NCI-H774 (cell line): ENCODE measurements at places on chromosomes 3 and 15.

DNA sequence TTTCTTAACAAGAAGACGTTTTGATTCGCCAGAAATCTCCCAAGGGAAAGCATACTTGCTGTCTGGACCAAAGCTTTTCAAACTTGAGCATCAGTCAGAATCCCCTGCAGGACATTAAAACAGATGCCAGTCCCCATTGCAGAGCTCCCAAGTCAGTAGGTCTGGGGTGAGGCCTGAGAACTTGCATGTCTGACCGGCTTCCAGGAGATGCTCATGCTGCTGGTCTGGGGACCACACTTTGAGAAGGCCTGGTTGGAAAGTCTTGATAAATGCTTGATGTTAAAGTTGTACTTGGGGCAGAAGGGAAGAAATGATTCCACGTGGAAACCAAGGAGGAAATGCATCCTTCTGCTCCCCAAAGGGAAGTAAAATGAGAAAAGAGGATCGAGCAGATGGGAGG is 24.3 kb upstream of the CAV3 start:
- DNase-seq = no peak

- no peak for DNase-seq
Observed at GRCh38 chr3:26422415-26422814, 200.2 kb upstream of the LRRC3B start.

- DNase-seq = no peak
Observed at GRCh38 chr3:141411251-141411771, 43.0 kb downstream of the ZBTB38 start.

DNA sequence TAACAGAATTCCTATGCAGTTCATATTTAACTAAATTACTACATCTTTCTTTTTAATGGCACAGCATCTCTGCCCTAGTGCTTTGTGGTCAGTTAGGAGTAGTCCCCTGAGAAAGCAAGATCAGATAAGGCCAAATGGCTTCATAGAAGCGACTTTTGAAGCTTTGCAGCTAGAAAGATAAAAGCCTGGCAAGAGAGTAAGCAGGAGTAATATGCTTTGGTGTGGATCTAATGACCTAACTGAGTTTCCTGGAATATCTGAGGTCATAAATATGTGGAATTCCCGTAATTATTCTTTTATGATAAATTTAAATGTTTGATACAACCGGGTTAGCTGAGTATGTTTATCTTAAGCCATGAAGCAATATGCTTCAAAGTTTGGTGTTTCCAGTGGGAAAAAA is 374.9 kb upstream of the LRRC3B start:
- DNase-seq = no peak

DNA sequence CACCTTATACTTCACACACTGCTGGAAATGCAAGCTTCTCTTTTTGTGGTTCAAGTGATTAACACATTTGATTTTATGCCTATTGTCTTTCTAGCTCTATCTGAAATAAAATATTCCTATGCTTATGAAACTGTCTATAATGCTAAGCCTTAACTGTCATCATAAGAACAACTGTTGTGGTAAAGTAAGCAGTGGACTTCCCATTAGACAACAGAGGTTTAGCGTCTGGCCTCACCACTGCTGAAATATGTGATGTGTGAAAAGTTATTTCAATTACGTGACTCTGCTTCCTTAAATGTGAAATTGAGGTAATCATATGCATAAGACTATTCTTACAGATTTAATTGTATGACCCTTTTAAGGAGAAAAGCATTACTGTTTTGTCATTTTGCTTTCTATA is 140.2 kb upstream of the LYSMD4 start:
- DNase-seq = no peak

DNA sequence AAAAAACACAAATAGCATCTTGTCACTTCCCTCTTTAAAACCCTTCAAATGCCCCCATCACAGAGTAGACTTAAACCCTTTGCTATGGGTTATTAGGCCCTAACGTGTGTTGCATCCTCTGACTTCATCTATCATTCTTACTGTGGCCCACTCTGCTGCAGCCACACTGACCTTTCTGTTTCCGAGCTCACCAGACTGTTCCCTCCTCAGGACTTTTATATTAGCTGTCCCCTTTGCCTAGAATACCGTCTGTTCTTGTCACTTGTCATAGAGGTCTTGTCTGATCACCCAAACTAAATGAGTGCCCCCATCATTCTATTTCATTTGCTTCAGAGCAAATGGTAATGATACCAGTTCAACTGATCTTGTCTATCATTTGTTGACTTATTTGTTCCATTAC is 877 bp upstream of the FEM1B start:
- no peak for DNase-seq

GRCh38 chr3:145807990-145808389 is 353.0 kb downstream of the PLOD2 start:
- DNase-seq = no peak

DNA sequence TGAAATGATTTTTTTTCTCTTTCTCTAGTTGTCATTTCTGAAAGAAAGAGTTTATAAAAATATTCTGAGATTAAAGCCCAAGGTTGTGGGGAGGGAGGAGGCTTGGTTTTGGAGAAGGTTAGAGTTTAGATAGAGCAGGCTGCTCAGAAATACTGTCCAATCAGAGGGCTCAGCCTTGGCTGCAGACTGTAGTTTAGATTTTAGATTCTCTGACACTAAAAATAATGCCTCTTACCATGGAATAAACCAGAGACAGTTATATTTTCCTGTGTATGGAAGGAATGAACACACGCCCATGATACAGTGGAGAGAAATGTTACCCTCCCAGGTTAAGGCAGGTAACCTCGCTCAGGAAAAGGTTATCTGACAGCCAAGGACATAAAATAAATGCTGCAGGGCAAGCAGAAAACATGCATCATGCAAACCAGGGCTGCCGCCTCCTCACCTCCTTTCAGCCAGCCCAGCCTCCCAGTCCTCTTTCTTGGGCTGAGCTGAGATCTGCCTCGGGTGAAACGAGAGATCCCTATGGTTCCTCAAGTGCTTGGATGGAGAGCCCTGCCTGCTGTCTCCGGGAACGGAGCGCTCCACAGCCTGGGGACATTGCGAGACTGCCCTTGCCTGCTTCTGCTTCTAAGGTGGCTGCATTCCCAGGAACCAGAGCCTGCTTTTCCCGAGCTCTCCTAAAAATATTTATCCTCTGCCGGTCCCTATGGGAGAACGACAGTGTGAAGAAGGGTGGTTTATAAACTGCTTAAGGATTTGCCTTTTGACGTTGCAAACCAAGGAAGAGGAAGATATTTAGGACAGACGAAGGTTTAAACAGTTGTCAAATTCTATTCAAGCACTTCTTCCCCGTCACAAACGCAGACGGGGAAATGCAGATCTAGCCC is 848 bp downstream of the NCEH1 start:
- no peak for DNase-seq

DNA sequence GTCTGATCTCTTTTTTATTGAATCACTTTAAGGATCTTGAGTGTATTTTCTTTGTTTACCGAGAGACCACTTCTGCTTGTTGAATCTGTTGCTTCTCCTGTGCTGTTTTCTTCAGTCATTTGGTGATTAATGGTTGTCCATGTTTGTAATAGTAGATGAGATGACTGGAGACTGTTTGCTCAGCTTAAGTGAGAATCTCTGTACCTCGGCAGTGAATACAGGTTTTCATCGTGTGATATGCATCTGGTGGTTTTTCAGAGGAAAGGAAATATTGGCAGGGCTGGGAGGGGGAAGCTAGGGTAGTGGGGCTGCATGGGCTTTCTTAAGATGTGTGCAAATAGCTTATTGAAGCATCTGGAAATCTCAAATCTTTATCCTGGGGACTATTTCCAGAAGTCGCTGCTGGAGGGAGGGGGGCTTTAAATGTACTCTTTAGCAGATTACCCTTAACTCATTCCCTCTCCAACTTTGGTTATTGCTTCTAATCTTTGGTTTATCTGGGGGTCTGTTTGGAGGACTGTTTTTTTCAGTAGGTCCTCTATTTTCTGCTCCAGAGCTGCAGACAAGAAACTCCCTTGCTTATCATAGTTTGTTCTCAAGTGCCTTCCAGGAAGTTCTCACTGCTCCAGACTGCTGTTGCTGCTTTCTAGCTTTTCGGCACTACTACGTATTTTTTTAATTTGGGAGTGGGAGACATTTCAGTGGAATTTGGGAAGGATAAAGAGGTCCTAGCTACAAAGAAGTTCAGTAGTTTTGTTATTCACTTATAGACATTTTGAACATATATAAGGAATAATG is 19.4 kb downstream of the CMTM8 start:
- no peak for DNase-seq

- no peak for DNase-seq
Observed at GRCh38 chr3:48877671-48878070, 21.0 kb downstream of the SLC25A20 start.

GRCh38 chr15:67093504-67093862 is 28.1 kb downstream of the SMAD3 start:
- DNase-seq = no peak

GRCh38 chr3:33722626-33723370 is 4.7 kb upstream of the CLASP2 start:
- no peak for DNase-seq

DNA sequence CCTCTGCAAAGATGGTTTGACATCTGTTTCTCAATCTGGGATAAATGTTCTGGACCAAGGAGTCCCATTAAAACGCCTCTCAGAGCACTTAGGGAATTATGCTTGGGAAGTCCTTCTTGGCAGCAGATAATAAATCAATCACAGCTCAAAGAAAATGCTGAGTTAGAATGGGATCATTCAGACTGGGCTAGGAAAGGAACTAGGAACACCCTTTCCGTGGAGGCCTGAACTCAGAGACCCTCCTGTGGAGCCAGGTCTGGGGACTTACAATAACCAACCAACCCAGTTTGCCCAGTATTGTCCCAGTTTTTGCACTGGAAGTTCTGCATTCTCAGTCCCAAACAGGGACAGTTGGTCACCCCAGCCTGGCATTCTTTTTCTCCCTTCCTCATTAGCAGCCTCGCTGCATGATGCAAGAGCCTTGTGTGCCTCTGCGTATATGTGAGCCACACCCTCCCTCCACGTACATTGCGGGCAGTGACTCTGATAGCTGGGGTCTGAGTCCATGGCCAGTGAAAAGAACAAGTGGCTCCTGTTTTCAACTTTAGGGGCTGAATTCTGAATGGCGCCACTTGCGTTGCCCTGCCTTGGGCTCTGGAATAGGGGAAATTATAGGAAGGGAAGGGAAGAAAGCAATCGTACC is 88.7 kb downstream of the SEMA5B start:
- DNase-seq = no peak

DNA sequence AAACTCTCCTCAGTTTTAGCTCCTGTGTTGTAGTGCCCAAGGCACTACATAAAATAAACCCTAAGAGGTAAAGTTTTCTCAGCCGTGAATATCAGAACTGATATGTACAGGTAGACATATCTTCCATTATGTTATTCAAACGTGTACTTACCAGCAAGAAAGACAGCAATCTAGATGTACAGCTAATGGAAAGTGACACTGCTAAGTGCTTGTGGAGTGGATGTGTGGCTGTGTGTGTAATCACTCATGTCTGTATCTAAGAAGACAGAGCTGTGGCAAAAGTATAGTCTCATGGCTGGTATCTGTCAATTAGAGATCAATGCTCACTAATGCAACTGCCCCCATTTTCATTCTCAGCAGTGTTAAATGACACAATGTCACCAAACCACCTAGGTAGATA is 101.3 kb downstream of the FMN1 start:
- no peak for DNase-seq

DNA sequence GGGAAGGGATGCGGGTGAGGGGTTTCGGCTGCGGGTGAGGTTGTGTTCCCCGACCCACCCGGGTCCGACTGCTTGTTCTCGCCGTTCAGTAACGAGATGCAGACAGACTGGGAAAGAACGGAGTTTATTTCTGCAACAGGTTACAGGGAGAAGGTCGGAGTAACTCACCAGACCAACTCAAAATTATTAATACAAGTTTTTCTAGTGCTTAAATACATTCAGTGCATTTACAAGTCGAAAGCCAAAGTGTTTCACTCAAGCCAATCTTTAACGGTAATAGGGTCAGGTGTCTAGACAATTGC is 492 bp upstream of the HIGD1A start:
- DNase-seq = no peak

DNA sequence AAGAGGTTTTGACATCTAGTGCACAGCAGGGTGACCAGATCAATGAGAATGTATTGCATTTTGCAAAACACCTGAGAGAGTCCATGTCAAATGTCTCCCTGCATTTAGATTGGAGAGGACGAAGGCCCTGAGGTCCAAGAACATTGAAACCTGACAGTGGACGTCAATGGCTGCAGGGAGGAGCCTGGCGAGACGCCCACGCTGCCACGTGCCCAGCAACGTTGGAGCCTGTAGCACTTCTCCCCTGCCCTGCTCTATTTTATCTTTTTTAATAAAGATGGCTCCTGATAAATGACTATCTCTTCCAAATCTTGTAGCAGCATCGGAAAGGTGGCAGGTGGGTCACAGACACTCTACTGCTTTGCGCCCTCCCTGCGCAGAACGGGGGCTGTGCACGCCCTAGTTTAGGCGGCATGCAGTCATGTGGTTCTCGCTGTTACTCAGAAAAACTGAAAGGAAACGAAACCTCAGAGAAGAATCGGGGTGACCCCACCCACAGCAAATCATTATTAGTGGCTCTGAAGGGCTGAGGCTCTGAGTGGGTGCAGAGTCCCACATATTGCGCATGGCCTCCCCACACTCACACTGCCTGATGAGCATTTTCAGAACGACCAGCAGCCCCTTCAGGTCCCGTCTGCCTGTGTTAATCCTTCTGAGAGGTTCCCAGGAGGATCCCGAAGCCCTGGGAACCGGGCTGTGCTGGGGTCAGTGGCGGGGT is 62.5 kb upstream of the TAMM41 start:
- DNase-seq = no peak

GRCh38 chr15:70670680-70671079 is 92.7 kb downstream of the UACA start:
- no peak for DNase-seq

DNA sequence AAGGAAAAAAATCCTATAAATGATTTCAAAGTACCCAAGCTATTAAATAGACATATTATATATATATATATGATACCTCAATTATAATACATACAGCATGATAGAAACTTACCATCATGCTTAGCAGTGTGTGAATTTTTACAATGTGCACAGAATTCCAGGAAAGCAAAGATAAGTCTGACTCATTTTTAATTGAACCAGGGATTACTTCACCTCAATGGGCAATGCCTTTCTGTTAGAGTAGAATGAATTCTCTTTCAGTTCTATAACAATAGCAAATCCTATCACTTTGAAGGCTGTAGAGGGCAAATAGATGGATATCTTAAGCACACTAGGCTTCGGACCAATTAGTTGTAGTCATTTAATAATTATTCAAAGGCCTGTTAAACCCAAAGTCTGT is 54.8 kb upstream of the P3H2 start:
- DNase-seq = no peak

DNA sequence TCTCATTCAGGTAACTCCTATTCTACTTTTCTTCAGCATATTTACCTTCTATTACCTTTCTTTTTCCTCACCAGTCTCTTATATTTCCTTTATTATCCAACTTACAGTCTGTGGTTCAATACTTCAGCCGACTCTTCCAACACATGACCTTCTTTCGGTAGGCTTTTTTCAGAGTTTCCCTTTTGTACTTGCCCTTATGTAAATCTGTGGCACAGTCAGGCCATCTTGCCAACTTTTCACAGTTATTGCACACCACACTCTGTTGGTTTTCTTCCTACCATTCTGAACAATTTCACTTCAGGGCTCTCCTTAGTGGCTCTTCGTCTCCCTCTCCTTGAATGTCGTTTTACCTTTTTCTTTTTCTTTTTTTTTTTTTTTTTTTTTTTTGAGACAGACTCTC is 427.8 kb downstream of the LPP start:
- no peak for DNase-seq

- no peak for DNase-seq
Observed at GRCh38 chr15:42591238-42591934, 16.0 kb downstream of the STARD9 start.
